Central memory CD8-positive, alpha-beta T cell (primary cell): ENCODE measurements at places on chromosomes 7 and 10.

DNA sequence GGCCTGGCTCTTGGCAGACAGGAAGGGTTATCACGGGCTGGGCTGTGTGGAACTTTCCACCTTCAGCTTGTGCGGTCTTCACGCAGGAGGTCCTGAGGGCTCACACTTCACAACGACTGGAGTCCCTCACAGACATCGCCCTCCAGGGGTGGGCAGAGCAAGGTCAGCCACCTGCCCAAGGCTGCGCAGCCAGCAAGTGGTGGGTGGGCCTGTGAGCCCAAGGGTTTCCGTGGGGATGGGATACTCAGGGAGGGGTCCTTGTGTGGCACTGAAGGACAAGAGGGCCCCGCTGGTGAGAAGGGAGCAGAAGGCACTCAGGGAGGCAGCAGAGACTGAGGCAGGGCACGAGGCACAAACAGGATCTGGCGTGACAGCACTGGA, 22.0 kb downstream of the PDIA4 start:
- no peak overlapping the region for H3K27ac ChIP-seq
- peaks cover 7% of the 10 kb centered on the region for H3K4me1 ChIP-seq
- H3K36me3 ChIP-seq, result peaks cover 27% of the 10 kb centered on the region
- no peaks in the 10 kb centered on the region for H3K27me3 ChIP-seq
- DNase-seq, result no peak

- H3K36me3 ChIP-seq, result no peaks in the 10 kb centered on the region
- H3K27ac ChIP-seq, result no peak overlapping the region
- H3K4me3 ChIP-seq, result no peak overlapping the region
- H3K4me1 ChIP-seq, result no peaks in the 10 kb centered on the region
- H3K27me3 ChIP-seq, result peaks cover 51% of the 10 kb centered on the region
Observed at GRCh38 chr10:123808906-123809305, 82.7 kb downstream of the CPXM2 start.

DNA sequence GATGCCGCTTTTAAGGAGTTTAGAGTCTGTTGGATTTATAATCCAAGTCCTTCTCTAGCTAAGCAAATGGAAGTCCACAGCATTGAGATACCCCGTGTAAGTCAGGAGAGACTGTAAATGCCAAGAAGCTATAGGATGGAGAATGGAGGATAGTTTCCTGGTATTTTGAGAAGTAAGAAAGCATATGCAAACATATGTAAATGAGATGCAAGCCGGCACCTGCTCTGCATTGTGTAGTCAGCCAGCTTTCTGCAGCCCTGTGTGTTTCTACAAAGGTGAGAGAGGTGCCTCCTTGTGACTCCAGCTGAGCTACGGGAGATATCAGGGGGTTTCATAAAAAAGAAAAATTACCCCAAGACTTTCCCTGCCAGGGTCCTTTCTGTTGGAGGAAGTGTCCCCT, 176.3 kb downstream of the RPS24 start:
- no peak overlapping the region for H3K27ac ChIP-seq
- peaks cover 14% of the 10 kb centered on the region for H3K27me3 ChIP-seq
- DNase-seq, result no peak
- no peaks in the 10 kb centered on the region for H3K4me1 ChIP-seq
- no peak overlapping the region for H3K4me3 ChIP-seq

GRCh38 chr10:74991435-74991834, 120.0 kb upstream of the SAMD8 start:
- H3K4me3 ChIP-seq, result no peak overlapping the region
- H3K4me1 ChIP-seq, result peaks cover 11% of the 10 kb centered on the region
- H3K27me3 ChIP-seq, result no peaks in the 10 kb centered on the region
- no peak for DNase-seq
- peaks cover 19% of the 10 kb centered on the region for H3K36me3 ChIP-seq
- no peak overlapping the region for H3K27ac ChIP-seq

DNA sequence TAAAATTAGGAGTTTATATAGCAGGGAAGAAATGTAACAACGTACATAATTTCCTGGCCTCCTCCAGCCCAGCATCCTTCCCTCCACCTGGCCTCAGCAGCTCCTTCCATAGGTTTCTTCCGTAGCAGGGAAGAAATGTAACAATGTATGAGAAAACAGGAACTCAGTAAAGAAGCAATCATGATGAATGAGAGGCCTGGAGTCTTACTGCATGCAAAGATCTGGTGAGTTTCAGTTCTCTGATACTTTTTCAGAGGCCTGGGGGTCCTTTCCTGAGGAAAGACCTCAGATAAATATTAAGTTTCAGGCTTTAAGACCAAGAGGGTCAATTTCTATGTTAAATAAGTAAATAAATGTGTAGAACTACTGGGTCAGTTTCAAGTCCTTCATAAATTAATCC, 155.7 kb upstream of the C7orf33 start:
- peaks cover 8% of the 10 kb centered on the region for H3K27me3 ChIP-seq
- no peak overlapping the region for H3K4me3 ChIP-seq
- H3K27ac ChIP-seq, result no peak overlapping the region
- no peak for DNase-seq
- H3K36me3 ChIP-seq, result no peaks in the 10 kb centered on the region
- peaks cover 6% of the 10 kb centered on the region for H3K4me1 ChIP-seq

DNA sequence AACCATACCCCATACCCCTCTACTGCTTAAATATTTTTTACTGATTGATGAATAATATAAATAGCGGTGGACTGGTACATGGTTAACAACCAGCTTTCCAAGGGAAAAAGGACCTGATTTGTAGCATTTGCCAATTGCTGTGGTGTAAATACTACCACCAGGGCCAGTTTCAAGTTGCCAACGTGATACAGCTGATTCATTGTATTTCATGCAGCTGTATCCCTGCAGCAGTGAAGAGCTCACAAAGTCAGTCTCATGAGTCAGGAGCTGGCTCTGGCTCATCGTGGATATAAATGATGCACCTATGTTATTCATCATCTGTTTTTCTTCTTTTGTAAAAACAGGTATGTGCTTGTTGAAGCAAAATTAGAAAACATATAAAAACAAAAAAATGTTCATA, 15.2 kb downstream of the CALML5 start:
- no peak overlapping the region for H3K4me3 ChIP-seq
- H3K36me3 ChIP-seq, result no peaks in the 10 kb centered on the region
- no peaks in the 10 kb centered on the region for H3K4me1 ChIP-seq
- peaks cover 45% of the 10 kb centered on the region for H3K27me3 ChIP-seq
- H3K27ac ChIP-seq, result no peak overlapping the region

- H3K27me3 ChIP-seq, result no peaks in the 10 kb centered on the region
- H3K36me3 ChIP-seq, result peaks cover 2% of the 10 kb centered on the region
- H3K27ac ChIP-seq, result no peak overlapping the region
- H3K4me3 ChIP-seq, result no peak overlapping the region
- H3K4me1 ChIP-seq, result peaks cover 15% of the 10 kb centered on the region
Observed at GRCh38 chr10:30709700-30710358, 80.3 kb upstream of the LYZL2 start.

DNA sequence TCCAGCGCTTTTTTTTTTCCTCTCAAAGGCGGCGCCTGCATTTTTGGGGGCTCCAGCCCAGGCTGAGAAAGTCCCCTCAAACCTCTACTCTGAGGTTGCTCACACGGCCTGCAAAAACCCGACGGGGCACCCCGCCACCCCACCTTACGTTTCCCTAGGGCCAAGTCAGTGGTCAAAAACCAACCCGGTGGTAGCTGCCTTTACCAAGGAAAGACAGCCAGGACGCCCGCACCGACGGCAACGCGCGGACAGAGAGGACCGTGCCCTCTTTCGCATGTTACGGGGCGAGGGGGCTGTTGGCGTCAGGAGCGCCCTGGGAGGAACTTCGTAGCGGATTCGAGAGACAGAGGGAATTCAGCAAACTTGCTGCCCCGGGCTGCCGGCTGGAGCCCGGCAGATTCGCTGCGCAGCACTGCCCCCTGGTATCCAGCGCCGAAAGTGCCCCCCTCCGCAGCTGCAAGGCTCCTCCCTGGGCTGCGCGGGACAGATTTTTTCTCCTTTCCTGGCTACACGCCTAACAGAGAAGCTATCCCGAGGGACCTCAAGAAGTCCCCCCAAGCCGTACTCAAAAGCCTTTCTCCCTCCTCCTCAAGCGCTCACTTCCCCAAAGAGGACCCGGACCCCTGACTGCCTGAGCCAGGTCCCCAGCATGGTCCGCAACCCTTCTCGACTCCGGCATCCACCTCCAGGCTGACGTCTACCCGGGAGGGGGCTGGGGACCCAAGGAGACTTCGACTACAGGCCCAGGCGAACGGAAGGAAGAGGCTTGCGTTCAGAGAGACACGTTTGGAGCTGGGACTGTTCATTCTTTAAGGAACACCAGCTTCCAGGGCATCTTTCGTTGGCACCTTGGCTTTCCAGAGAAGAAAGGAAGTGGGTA, 27.7 kb upstream of the VAX1 start:
- no peak overlapping the region for H3K27ac ChIP-seq
- no peak overlapping the region for H3K4me3 ChIP-seq
- DNase-seq, result no peak
- peaks cover 13% of the 10 kb centered on the region for H3K4me1 ChIP-seq
- H3K36me3 ChIP-seq, result peaks cover 10% of the 10 kb centered on the region

DNA sequence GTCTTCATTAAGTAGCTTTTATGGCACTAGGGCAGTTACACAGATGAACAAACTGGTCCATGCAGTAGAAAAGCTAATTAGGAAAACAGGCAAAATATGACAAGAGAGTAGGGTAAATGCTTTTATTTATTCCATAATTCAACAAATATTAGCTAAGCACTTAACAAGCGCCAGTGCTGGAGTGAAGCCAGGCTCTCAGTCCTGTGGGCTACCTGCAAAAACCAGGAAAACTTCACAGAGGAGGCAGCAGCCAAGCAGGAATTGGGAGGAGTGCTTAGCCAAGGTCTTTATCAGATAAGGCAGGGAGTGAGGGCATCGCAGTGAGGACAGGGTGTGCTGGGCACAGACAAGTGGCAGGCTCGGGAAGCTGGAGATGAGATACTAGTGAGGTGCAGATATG, 4.9 kb upstream of the KAT6B start:
- no peaks in the 10 kb centered on the region for H3K27me3 ChIP-seq
- H3K27ac ChIP-seq, result no peak overlapping the region
- no peak overlapping the region for H3K4me3 ChIP-seq
- no peak for DNase-seq

GRCh38 chr10:100282907-100283306, 3.6 kb downstream of the BLOC1S2 start:
- H3K4me1 ChIP-seq, result peaks cover 20% of the 10 kb centered on the region
- no peak overlapping the region for H3K4me3 ChIP-seq
- H3K36me3 ChIP-seq, result peaks cover 42% of the 10 kb centered on the region
- H3K27me3 ChIP-seq, result no peaks in the 10 kb centered on the region
- DNase-seq, result no peak

GRCh38 chr7:44520574-44520973, 20.6 kb downstream of the NPC1L1 start:
- no peaks in the 10 kb centered on the region for H3K36me3 ChIP-seq
- H3K4me1 ChIP-seq, result no peaks in the 10 kb centered on the region
- H3K4me3 ChIP-seq, result no peak overlapping the region
- H3K27ac ChIP-seq, result no peak overlapping the region
- no peak for DNase-seq

- DNase-seq, result peak; percentile 74
- no peak overlapping the region for H3K27ac ChIP-seq
- H3K4me1 ChIP-seq, result peaks cover 27% of the 10 kb centered on the region
- no peaks in the 10 kb centered on the region for H3K36me3 ChIP-seq
Observed at GRCh38 chr7:139645572-139646523, 122.4 kb downstream of the CLEC2L start.

GRCh38 chr7:30888747-30889146, 22.9 kb upstream of the AQP1 start:
- no peak overlapping the region for H3K27ac ChIP-seq
- H3K36me3 ChIP-seq, result no peaks in the 10 kb centered on the region
- no peaks in the 10 kb centered on the region for H3K4me1 ChIP-seq
- H3K4me3 ChIP-seq, result no peak overlapping the region

DNA sequence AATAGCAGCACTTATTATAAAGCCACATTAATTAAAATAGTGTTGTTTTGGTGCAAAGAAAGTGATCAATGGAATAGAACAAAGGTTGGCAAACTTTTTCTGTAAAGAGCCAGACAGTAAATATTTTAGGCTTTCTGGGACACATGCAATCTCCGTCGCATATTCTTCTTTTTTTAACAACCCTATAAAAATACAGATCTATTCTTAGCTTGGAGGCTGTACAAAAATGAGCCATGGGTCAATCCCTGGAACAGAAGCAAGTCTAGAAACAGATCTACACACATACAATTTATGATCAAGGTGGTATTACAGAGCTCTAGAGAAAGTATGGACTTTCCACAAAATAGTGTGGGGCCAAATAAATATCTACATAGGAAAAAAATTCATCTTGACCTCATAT, 71.8 kb downstream of the ARHGAP21 start:
- H3K27me3 ChIP-seq, result no peaks in the 10 kb centered on the region
- H3K36me3 ChIP-seq, result peaks cover 1% of the 10 kb centered on the region
- no peak overlapping the region for H3K27ac ChIP-seq
- H3K4me1 ChIP-seq, result no peaks in the 10 kb centered on the region
- H3K4me3 ChIP-seq, result no peak overlapping the region

DNA sequence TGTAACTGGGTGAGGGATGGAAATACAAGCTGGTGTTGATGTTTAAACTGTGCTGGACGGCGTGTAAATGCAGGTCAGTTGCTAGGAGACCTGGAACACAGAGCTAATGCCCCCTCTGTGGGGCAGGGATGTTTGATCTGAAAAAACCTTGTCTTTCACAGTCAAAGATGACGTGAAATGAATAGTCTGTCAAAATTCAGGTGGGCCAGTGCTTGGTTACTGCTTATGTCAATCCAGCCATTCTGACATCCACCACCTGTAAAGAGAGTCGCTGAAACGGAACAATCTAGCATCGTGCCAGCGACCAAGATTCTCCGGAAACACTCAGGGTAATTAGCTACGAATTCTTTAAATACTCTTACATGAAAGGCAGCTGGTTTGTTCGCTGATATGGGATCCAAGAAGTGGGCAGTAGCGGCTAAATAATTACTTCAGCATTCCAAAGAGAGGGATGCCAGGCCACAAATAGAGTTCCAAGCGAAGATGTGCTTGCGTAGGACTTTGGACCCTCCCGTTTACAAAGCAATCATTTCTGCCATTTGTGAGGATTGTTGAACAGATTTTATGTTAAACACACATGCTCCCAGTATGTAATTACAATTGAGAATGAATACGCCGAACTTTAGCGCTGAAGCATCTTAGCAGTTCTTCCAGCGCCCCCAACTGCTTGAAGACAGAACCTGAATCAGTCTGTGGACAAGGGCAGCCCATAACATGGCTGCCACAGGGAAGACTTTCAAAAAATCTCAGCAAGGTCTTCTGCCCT, 7.3 kb upstream of the ASB4 start:
- no peak overlapping the region for H3K27ac ChIP-seq
- H3K4me1 ChIP-seq, result no peaks in the 10 kb centered on the region
- DNase-seq, result no peak

- no peaks in the 10 kb centered on the region for H3K4me1 ChIP-seq
- no peak overlapping the region for H3K4me3 ChIP-seq
- H3K36me3 ChIP-seq, result no peaks in the 10 kb centered on the region
- peaks cover 33% of the 10 kb centered on the region for H3K27me3 ChIP-seq
- H3K27ac ChIP-seq, result no peak overlapping the region
- no peak for DNase-seq
Observed at GRCh38 chr7:138033241-138033640, 31.4 kb upstream of the CREB3L2 start.

- H3K4me1 ChIP-seq, result no peaks in the 10 kb centered on the region
- no peaks in the 10 kb centered on the region for H3K27me3 ChIP-seq
- DNase-seq, result no peak
- H3K27ac ChIP-seq, result no peak overlapping the region
- H3K4me3 ChIP-seq, result no peak overlapping the region
Observed at GRCh38 chr7:18708204-18708603, 212.7 kb downstream of the HDAC9 start.
